Activated naive CD8-positive, alpha-beta T cell treated with anti-CD3 and anti-CD28 coated beads, Interleukin-2, amount 10 ng/mL, durations not matched to agents 7 days and 5 days (primary cell): ENCODE measurements at places on chromosomes 4 and X.

- no peak for DNase-seq
These were observed 62.2 kb downstream of the MFAP3L start for GRCh38 chr4:169963998-169964397.

- no peak for DNase-seq
These were observed 34.1 kb downstream of the PDHA1 start for GRCh38 chrX:19377799-19378198.

GRCh38 chr4:118124997-118125396, 90.7 kb downstream of the NDST3 start:
- DNase-seq = no peak

DNA sequence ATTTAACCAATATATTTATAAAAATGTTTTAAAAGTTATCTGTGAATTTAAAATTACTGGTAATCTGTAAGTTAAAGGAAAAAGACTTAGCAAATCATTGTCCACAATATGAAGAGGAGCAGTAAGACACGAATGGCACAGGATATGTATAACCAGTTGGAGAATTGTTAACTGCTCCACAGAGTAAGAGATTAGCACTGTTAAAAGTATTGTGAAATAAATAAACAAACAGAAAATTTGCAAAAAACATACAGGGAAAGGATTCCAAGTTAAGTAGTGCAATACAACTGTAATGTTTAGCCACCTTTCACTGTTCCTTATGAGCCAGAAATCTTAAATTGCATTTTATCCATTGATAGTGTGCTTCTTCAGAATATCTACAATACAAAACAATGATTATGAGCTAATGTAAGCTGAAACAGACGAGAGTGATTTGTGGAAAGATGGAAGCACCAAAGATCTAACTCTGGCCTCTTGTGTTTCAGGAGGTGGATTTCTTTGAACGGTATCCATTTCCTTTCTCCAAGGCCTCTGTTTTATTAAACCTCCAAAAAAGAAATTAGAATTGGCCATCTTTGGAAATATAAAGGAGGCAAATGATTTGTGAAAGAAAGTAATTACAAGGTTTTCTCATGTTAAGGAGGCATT, 188.4 kb downstream of the UNC5C start:
- no peak for DNase-seq

GRCh38 chr4:7058792-7059191, 9.1 kb downstream of the GRPEL1 start:
- no peak for DNase-seq

DNA sequence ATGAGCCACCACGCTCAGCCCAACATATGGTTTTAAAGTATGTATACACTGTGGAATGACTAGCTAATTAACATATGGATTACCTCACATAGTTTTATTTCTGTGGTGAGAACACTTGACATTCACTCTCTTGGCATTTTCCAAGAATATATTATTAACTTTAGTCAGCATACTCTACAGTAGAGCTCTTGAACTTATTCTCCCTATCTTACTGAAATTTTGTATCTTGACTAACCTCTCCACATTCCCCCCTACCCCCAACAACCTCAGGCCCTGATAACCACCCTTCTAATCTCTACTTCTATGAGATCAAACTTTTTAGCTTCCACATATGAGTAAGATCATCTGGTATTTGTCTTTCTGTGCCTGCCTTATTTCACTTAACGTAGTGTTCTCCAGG, 38.6 kb upstream of the AGA start:
- DNase-seq = no peak

DNA sequence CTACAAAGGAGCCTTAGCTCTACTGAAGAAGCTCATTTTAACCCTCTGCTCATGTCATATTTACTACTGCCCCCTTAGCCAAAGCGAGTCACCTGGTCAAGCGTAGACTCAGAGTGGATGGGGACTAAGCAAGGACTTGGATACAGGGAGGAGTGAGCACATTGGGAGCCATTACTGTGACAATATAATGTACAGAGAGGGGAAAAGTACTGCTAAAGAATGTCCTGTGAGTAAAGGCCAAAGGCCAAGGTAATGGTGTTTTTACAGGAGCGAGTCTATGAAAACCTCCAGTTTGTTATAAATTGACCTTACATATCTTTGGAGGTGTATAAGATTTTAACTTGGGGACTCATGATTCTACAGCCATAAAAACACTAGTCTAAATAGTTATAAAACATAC, 10.6 kb upstream of the GK start:
- no peak for DNase-seq

- no peak for DNase-seq
These were observed 106.0 kb upstream of the NOCT start for GRCh38 chr4:138909587-138909986.

DNA sequence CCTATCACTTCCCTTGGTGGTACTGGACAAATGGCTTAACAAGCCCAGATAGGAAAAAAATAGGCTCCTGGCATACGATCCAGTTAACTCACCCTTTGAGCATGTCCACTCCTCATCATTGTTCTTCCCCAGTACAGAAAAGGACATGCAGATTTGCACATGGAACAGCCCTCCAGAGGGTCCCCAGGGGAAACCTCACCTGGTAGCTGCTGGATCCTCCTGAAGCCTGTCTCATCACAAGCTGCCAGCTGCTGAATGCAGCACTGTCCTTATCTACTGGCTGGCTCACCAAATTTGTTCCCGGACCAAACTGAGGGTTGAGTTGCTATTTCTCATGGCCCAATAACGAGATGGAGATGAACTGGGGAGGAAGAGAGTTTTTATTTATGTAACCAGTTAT, 49.4 kb downstream of the SERTM2 start:
- no peak for DNase-seq

DNA sequence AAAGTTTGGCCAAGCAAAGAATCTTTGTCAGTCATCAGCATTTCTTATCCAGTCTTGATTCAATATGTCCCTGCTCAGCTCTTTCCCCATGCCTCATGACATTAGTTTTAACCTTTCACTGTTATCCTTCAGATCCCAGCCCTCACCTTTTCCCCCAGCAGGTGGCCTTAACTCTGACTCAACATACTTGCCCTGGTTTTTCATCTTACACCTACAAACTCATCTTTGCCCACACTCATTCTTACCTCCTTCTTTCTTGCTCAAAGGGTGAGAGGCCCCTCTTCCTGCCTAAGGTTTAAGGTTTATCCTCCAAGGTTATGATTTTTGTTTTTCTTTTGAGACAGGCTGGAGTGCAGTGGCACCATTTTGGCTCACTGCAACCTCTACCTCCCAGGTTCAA, 10.6 kb upstream of the ANXA5 start:
- no peak for DNase-seq

- no peak for DNase-seq
These were observed 599.3 kb downstream of the SPRY1 start for GRCh38 chr4:123995936-123996335.

DNA sequence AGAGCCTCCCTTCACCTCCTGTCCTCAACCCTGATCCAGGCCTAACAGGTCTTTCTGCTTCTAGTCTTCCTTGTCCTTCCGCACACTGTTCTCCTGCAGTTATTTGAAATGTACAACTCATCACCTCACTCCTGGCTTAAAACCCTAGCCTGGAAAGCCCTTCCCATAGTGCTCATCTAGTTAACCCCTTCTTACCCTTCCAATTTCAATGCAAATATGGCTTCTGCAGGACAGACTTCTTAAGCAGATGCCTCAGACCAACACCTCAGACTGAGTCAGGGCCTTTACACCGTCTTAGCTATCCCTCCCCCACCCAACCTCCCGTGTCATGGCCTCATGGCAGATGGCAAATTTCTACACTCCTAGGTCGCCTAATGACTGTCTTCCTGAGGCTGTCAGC, 130.4 kb downstream of the BCOR start:
- DNase-seq = no peak

- no peak for DNase-seq
These were observed 36.3 kb downstream of the RLIM start for GRCh38 chrX:74578137-74578536.

GRCh38 chr4:95362906-95363558, 185.7 kb downstream of the UNC5C start:
- DNase-seq = no peak

- DNase-seq = no peak
These were observed 54.4 kb upstream of the LCORL start for GRCh38 chr4:18075823-18076433.

GRCh38 chr4:48196758-48197504, 62.9 kb upstream of the TXK start:
- DNase-seq = no peak

DNA sequence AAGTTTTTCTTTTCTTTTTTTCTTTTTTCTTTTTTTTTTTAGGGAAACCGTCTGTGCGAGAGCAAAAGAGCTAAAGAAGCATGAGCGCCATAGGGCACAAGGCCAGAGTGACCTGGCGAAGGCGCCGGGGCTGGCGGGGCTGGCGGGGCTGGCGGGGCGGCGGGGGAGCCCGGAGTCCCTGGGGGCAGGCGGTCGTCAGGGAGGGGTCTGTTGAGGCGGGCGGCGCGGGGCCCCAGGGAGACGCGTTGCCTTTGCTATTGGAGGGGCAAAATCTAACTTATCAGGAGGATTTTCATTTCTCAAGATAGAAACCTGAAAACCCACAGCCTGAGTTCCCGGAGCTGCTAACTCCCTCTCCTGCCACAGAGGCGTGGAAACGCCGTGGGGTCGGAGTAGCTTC, 135.6 kb upstream of the SMAD1 start:
- DNase-seq = no peak

DNA sequence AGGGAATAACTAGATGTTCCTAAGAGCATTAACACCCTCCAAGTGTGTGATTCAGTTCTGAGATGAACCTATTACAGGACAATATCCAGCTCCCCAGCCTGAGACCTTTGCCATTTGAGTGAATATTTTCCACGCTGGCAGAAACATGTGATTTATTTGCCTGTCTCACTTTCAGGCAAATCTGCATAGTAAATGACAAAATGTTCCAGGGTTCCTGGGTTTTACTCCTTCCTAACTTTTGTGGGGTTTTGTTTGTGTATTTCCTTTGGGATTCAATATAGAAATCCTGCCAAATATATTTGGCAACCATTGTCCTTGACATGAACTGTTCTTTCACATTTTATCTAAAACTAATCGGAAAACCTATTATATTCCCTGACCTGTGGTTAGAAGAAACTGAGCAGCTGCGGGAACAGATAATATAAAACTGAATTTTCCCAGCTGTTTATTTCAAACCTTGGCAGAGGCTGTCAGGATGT, 12.5 kb downstream of the F8 start:
- DNase-seq = no peak

DNA sequence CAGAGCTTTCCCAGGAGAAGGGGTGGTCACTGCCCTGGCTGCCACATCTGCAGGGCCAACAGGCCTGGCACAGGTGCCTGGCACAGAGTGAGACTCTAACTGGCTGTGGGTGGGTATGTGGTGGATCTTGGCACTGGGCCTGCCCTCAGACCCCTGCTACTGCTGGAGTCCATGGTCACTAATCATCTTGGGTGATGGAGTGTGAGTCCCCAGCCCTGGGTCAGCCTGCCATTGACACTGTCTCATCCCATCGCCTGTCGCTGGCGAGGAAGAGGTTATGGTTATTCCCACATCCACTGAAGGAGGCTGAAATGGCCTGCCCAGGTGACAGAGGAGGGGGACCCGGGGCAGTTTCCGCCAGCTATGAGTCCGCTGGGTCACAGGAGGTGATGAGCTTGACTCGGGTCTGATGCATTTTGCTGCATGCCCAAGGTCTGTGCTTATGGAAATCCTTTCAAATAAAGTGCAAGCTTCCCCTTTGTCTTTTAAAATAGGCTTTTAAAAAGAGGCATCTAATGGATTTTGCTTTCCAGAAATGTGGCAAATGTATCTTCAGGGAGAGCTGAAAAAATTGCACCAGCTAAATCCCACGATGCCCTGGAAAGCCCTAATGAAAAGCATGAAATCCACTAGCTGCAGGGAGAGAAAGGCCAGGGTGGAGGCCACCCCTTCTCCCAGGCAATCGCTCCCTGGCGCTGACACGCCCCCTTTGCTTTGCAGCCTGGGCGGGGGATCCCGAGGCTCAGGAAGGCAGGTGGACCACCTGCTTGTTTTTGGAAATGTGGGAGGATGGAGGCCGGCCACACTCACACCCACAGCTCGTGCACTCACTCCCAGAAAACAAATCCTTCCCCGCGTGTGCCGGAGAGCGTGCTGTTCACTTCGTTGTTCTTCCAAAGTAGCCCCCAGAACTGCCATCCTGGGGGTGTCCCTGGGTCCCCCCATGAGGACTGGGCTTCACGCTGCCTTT, 54.9 kb downstream of the ABLIM2 start:
- no peak for DNase-seq

DNA sequence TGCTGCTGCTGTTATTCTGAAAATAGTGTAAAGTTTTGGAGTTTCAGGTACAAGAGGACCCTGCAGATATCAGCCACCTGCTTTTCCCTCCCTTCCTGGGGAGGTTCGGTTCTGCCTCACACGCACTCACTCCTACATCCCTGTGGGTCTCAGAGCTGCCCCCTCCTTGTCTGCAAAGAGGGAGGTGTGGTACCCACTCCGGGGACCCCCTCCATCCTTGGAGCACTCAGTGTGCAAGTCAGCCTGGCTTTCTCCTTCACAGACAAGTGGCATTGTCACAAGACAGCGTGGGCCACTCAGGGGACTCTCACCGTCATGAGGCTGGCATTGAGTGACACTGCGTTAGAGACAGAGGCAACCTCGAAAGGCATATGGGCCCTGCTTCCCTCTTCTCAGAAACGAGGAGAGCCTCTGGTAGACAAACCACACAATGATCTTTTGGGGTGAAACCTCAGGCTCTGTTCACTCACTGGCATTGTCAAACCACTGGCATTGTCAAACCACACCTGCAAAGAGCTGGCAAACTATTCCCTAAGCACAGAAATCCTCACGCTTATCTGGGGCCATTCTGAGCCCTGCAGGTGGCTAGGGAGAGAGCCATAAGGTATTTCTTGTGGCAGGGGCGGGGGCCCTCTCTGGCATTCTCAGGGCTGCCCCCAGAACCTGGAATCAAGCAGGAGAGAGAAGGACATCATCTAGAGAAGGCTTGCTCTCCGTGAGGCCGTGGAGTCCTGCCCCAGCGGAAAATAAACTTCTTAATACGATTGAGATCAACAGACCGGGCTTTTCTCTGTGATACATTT, 285.0 kb downstream of the SHOX start:
- peak; percentile 41 for DNase-seq

- no peak for DNase-seq
These were observed 685.0 kb upstream of the FRG1 start for GRCh38 chr4:189255636-189256035.

DNA sequence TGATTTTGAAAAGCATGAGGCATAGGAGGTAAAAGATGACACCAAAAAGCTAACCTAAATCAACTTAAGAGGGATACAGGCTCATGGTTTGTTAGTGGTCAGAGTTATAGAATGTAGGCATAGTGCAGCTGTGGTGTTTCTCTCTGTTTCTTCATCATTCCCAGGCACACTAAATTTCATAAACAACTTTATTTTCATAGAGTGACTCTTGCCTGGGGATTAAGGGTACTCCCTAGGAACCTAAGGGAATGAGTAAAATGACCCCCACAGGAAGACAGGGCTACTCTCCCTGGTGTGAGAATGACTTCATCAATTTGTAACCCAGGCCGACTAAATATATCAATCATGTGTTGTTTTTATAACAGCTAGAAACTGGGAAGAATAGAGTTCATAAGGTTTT, 11.1 kb downstream of the FABP2 start:
- DNase-seq = no peak

DNA sequence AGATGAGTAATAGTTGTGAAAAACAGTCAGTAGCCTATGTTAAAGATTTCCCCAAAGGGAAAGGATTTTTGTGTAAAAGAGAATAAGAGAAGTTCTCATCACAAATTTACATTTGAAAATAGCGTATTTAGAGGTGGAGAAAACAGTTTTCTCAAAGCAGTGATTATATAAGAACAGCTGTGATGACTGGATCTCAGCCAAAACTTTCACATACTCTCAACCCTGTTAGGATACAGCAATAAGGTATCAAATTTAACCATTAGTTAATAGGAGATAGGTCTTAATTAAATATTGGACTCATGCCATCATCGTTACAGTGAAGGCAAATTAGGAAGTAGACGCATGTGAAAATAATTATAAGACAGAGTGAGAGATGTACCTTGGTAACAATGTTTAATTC, 622.7 kb downstream of the PCDH18 start:
- no peak for DNase-seq
